Chondrocyte (in vitro differentiated cells): ENCODE measurements at places on chromosomes 4 and X. TPM values are rescaled to one million over a fixed set of nuclear protein-coding genes. Genes with fewer than 3 reads are reported as not detected.

RS1 gene
- total RNA-seq: not detected in 3 replicates

DNA sequence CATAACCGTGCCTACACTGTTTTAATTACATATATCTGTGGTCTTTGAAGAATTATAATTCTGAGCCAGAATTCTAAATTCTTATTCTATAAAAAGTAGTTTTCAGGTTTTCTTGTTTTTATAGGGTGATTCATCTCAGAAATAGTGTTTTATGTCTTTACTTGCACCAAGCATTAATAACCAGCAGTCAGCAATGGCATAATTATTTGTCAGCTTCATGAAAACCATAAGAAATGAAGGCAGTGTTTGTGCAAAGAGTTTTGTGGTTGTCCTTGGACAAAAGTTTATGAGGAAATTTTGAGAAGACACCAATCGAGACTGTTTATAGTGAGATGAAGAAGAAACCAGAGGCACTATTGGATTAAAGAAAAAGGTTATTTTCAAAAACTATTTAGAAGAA is 37.2 kb downstream of the EDNRA start:
- peaks cover 15% of the 10 kb centered on the region for H3K36me3 ChIP-seq
- peak overlapping the region; percentile 49 for H3K27ac ChIP-seq
- H3K27me3 ChIP-seq: no peaks in the 10 kb centered on the region
- DNase-seq: no peak
- H3K4me3 ChIP-seq: no peak overlapping the region

GRCh38 chr4:98963538-98964433 is 31.7 kb upstream of the METAP1 start:
- H3K4me3 ChIP-seq: no peak overlapping the region
- DNase-seq: no peak
- no peaks in the 10 kb centered on the region for H3K4me1 ChIP-seq
- no peaks in the 10 kb centered on the region for H3K36me3 ChIP-seq
- H3K27ac ChIP-seq: no peak overlapping the region

- no peak overlapping the region for H3K27ac ChIP-seq
- H3K27me3 ChIP-seq: no peaks in the 10 kb centered on the region
- peaks cover 13% of the 10 kb centered on the region for H3K36me3 ChIP-seq
- no peak overlapping the region for H3K4me3 ChIP-seq
Observed at GRCh38 chr4:16259889-16260246, 33.6 kb upstream of the TAPT1 start.

DNA sequence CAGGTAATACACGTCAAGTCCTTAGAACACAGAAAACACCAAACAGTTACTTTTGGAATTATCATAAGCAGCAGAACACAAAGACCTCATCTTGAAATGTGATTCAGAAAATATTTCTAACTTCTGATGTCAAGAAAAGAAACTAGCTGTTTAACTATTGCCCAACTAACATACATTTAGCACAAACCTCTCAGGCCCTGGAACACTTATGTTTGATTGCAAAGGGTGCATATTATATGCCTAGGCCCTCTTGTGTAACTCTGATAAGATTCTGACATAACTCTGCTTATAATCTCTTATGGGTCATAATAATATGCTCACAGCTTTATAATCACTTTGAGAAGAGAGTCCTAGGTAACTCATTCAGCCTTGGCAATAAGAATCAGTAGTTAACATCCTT is 62.6 kb downstream of the TBC1D9 start:
- H3K27ac ChIP-seq: no peak overlapping the region
- H3K36me3 ChIP-seq: peaks cover 4% of the 10 kb centered on the region
- H3K4me3 ChIP-seq: no peak overlapping the region
- H3K27me3 ChIP-seq: no peaks in the 10 kb centered on the region
- peaks cover 33% of the 10 kb centered on the region for H3K4me1 ChIP-seq
- no peak for DNase-seq
